Right ventricle myocardium superior (tissue), 1 donor: ENCODE measurements at places on chromosomes 11 and 22.

- no peak for DNase-seq
Observed at GRCh38 chr11:114291381-114291780, 4.8 kb upstream of the NNMT start.

GRCh38 chr11:114179234-114179941 is 116.8 kb upstream of the NNMT start:
- DNase-seq: peak; percentile 91

DNA sequence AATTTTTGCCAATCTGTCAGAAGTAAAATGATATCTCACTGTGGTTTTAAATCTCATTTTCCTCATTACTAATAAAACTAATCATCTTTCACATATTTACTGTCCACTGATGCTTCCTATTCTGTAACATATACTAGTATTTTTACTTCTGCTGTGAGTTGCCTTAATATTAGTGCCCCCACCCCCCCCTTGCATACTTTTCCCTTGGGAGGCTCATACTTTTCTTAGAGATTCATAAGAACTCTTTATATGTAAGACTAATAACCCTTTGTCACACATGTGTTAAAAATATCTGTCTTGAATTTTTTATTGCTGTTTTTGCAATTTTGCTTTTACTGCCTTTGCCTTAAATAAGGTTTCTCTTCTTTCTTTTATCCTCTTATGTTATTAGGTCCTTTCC is 87.2 kb downstream of the PHF21A start:
- DNase-seq: no peak

DNA sequence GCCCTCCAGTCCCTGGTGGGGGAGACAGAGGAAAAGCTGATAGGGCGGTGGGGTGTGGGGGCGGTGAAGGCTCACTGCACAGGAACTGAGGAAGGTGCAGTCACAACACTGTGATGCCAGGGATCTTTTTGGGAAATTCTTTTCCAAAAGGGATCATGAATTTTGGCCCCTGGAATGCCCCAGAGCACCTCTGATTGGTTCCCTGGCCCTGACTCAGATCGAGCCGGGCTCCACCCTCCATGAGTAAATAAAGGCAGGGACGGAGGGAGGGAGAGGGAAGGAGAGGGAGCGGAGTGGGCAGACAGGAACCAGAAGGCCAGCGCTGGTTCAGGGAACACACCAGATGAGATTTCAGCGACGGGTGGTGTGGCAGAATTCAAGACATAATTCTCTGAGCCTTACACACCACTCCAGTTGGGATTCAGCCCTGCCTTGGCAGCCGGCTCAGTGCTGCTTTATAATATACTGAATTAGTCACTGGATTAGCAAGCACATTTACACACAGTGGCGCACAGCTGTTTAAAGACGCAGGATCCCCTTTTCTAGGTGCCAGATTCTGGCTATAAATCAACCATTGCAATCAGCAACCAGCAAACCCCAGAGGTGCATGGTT is 80.3 kb downstream of the ETS1 start:
- DNase-seq: peak; percentile 92

- DNase-seq: no peak
Observed at GRCh38 chr11:86801364-86801763, 1.0 kb downstream of the PRSS23 start.

- no peak for DNase-seq
Observed at GRCh38 chr22:25076336-25076735, 123.3 kb upstream of the CRYBB3 start.

DNA sequence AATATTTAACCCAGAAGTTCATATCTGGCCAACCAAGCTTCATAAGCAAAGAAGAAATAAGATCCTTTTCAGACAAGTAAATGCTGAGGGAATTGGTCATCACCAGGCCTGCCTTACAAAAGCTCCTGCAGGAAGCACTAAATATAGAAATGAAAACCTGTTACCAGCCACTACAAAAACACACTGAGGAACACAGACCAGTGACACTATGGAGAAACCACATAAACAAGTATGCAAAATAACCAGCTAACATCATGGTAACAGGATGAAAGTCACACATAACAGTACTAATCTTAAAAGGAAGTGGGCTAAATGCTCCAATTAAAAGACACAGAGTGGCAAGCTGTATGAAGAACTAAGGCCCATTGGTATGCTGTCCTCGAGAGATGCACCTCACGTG is 311.4 kb downstream of the DYNC2H1 start:
- no peak for DNase-seq

DNA sequence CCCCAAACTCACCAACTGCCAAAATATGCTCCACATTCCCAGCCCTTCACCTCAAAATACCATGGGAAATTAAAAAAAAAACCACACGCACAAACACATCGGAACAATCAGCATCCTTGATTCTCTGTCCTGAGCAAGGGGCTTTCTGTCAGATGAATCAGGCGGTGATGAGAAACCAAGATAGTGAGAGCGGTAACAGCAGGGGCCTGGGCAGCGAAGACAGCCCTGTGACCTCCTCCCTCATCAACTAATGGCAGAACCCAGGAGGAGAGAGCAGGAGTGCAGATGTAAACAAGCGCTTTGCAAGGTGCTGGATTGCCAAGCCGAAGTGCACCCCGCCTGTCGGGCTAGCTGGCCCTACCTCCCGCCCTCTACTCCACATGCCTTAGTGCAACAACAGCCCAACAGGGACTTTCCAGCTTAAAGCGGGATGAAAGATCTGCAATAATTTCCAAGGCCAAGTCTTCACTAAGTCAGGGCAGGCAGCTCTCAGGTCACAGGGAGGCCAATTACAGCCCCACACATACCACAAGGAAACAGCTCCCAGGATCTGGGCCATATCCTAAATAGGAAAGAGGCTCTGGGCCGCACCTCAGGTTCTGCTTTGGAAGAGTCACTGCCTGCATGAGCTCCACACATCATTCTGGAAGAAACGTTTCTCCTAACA is 72.2 kb upstream of the BID start:
- no peak for DNase-seq

- no peak for DNase-seq
Observed at GRCh38 chr11:111189466-111189865, 56.1 kb upstream of the POU2AF2 start.
